CD4-positive, alpha-beta T cell treated with Interleukin-6 for 4 hours (primary cell): ENCODE measurements at places on chromosomes 6 and 20.

GRCh38 chr6:138848461-138848860, 52.6 kb downstream of the ECT2L start:
- DNase-seq = no peak

DNA sequence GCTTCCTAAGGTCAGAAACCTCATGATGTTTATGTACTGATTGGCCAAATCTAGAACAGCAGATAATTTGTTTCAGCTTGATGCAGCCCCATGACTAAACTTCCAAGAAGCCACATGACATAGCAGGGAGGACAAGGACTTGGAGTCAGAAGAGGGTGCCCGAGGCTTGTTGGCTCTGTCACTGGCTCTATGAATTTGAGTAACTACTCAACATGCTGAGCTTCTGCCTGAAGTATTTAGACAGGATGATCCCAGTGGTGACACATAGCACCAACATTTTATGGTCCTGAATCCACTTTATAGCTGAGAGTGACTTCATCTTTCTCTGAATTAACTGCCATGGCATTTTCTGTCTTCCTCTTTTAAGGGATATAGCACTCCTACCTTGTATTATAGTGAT, 13.5 kb upstream of the TBX18 start:
- no peak for DNase-seq

DNA sequence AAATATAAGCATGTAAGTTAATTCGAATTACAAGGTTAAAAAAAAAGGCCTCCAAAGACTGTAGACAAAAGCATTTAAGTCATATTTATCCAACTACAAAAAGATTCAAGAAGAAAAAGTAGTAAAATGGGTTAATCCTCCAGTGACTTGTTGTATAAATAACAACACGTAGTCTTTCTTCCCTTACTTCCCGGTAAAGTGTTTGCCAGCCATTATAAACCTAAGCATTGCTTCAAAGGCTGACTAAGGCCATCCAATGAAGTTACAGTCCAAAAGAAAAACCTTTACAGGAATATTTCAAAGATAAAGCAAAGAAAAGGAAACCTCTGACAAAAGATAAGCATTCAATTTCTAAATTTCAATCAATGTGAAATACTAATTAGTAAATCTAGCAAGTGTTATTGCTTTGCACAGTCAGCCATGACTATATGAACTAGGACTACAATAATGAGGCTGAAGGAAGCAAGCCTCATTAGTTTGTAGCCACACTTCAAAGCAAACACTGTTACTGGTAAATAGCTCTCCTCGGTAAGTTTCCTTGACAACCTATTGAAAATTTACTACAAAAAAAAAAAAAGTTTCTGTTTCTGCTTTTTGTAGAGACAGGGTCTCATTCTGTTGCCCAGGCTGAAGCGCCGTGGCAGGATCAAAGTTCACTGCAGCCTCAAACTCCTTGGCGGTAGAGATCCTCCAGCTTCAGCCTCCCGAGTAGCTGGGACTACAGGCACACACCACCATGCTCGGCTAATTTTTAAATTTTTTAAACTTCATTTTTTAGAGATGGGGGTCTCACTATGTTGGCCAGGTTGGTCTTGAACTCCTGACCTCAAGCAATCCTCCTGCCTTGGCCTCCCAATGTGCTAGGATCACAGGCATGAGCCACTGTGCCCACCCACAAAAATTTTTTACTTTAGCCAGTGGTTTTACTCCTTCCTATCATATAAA, 46.0 kb downstream of the NUDT3 start:
- DNase-seq = no peak

GRCh38 chr6:45132059-45132458, 196.1 kb upstream of the RUNX2 start:
- no peak for DNase-seq

- no peak for DNase-seq
Measured at GRCh38 chr6:150086026-150086425, 17.1 kb upstream of the ULBP3 start.

DNA sequence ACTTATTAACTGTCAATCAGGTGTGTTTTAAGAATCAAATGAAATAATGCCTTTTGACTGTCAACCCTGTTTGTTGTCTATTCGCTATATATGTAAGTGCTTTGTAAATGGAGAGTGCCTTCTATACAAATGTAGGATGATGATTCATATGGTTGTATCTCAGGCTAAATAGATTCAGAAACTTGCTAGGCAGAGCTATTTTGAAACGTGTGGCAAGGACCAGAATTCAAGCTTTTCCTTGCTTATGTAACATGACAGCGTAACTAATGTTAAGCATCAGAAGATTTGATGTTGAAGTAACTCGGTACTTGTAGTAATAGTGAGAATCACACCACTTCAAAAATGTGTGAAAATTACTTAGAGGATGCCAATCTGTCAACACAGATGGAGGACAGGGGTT, 3.4 kb downstream of the OGFRL1 start:
- no peak for DNase-seq

- DNase-seq = no peak
Measured at GRCh38 chr6:51199733-51200260, 381.1 kb downstream of the TFAP2B start.

DNA sequence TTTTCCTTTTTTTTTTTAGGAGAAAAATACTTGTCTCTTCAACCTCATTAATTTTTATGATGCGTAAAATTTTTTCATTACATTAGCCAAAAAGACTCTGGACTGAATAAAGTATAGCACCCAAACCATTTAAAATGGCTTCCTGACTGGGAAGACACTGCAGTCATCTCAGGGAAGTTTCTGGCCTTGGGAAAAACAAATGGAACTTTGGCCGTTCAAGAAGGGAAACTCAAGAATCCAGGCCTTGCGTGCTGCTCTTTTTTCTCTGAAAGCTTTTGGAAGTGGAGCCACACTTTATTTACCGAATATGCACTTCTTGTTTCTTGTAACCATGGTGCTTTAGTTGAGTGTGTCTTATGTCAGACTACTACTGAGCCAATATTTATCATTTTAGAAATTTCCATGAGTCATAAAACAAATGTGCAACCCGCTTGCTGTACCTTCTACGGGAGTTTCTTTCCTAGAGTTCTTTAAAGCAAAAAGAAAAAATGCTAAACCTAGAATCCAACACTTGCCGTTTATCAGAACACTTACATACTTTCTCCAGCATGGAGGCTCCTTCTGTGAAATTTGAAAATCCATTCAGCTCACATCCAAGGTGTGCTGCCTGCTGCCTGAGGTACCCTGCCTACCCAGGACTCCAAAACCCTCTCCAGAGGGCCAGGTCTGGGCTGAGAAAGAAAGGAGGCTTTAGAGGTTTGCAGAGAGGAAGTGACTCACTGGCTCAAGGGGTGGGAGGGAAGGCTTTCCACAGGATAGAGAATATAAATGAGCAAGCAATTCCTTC, 11.5 kb upstream of the DSTN start:
- DNase-seq = peak; percentile 5

DNA sequence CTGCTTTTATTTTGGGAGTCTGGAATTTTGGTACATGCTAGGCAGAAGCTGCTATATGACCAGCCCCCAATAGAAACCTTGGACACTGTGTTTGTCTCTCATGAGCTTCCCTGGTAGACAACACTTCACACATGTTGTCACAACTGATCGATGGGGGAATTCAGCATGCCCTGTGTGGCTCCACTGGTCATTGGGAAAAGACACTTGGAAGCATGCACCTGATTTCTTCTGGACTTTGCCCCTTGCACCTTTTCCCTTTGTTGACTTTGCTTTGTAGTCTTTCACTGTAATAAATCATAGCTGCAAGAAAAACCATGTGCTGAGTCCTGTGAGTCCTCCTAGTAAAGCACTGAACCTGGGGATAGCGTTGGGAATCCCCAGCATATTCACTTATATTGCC, 7.9 kb upstream of the WFDC10A start:
- no peak for DNase-seq

DNA sequence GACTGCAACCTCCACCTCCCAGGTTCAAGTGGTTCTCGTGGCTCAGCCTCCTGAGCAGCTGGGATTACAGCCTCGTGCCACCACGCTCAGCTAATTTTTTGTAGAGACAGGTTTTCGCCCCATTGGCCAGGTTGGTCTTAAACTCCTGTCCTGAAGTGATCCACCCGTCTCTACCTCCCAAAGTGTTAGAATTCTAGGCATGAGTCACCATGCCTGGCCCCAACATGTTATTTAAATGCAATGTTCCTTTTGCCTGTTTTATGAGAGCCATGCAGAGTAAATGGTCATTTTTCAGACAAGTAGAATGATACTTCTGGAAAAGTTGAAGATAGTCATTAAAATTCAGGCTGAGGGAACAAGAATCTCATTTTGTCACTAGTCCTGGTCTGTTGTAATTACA, 43.8 kb upstream of the RPS6KA2 start:
- no peak for DNase-seq

DNA sequence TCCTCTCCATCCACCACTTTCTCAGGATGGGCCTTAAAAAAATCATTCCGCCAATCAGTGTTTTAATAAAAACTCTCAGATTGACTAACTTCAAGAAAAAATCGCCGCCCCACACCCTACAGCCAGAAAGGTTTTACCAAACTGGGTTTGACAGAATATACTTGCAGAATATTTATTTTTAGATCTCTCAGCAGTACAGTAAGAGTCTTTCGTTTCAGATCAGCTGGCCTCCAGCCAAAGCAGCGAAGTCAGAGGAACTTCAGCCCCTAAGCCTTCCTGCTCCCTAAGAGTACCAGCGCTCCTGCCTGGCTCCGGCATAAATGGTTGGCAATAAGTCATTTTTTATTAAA, 24.7 kb downstream of the TBC1D7 start:
- peak; percentile 9 for DNase-seq

GRCh38 chr6:130313206-130313605, 52.6 kb upstream of the TMEM200A start:
- no peak for DNase-seq

DNA sequence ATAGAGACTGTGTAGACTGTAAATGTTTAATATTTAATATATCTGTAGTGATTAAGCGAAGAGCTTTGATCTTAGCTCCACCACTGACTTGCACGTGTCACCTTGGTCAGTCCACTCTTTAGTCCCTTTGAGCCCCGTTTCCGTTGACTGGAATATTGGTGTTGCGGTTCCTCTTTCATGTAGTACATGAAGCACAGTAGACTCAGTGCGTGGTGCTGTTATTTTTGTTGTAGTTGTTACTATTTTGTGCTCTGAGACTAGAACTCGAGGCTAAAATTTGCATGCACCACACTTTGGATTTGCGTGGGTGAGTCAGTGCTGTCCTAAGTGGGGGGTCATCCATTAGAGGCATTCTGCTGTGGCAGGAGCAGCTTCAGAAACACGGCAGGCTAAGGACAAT, 291.4 kb downstream of the QKI start:
- no peak for DNase-seq

DNA sequence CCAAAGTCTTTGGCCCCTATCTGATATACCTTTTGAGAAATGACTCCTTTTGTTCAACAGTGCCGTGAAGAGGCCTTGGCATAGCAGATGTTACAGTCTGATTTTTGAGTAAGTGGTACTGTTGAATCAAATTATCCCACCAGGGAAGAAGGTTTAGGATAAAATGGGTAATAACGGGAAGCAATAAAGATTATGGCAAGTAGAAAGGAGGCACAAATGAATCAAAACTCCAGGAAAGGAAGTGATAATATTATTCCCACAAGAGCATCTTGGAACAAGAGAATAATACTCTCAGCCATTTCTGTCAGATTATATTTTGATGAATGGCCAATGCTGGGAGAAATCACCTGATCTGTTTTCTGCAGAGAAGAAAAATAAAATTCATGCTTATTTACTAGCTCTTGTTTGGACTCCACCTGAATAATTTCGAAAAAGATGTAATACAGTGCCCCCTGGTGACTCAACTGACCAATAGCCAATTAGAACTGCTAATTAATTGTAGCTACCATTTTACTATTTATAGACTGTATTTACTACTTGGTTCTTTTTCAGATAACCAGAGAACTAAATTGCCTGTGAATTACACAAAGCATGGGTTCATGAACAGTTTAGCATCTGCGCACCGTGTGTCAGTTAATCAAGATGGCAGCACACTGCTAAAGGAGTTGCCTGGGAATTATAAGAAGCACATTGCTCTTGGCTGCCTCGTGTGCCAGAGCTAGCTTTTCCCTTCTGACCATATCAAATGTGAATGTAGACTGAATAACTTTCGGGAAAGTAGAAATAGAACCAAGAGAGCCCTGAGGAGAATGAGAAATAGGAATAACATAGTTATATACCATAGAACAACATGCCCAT, 78.5 kb upstream of the TRDN start:
- no peak for DNase-seq

DNA sequence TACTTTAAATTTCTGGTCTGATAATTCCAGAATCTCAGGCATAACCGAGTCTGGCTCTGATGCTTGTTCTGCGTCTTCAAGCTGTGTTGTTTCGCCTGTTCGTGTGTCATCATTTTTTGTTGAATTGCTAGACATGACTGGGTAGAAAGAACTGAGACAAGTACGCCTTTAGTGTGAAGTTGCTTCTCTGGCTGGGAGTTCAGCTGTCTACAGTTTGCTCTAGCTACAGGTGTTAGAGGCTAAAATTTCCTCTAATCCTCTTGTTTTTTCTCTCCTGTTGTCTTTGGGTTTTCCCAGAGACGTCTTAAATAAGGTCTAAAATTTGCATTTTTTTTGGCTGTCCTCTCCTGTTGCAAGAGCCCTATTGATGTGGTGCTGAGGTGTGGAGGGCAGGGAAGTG, 100.3 kb downstream of the FAM50B start:
- no peak for DNase-seq

GRCh38 chr6:35054106-35054742, 86.9 kb downstream of the TCP11 start:
- no peak for DNase-seq

DNA sequence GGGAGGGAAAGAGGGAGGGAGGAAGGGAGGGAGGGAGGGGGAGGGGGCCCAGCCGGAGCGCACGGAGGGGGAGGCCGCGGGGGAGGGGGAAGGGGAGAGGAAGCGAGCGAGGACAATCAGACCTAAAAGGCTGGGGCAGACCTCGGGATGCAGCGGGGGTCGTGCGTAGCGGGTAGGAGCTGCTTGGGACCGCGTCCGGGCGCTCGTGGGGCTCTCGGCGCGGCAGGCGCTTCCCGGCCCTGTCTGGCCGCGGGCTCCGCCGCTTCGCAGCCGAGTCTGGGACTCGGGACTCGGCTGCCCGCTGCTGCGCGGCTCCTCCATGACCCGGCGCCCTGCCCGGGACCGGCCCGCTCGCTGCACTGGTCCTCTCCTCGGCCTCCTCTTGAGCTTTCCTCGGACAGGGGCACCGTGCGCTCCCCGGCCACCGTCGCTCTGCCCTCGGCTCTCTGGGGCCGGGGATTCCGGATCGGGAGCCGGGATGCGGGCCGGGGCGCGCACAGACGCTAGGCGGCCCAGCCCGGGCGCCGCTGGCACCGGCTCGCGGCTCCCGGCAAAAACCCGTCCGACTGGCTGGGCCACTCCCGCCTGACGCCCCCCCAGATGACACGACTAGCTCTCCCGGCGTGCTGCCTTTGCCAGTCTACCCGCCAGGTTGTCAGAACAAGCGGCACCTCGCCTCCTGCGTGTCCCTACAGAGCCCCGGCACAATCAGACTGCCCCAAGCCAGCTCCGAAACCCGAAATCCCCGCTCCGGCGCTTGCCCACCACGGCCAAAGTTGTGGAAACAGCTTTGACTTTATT, 2.2 kb downstream of the TFAP2A start:
- DNase-seq = no peak

GRCh38 chr6:161230339-161230738, 43.5 kb downstream of the AGPAT4 start:
- no peak for DNase-seq

GRCh38 chr20:36569847-36570429, 3.5 kb upstream of the TGIF2 start:
- no peak for DNase-seq

GRCh38 chr20:51400051-51400926, 142.2 kb downstream of the NFATC2 start:
- peak; percentile 76 for DNase-seq
